ENCODE measurements at places on chromosomes 1 and 21.
A peak's percentile ranks its signal among the peaks of the same experiment; 100 is the strongest.

DNA sequence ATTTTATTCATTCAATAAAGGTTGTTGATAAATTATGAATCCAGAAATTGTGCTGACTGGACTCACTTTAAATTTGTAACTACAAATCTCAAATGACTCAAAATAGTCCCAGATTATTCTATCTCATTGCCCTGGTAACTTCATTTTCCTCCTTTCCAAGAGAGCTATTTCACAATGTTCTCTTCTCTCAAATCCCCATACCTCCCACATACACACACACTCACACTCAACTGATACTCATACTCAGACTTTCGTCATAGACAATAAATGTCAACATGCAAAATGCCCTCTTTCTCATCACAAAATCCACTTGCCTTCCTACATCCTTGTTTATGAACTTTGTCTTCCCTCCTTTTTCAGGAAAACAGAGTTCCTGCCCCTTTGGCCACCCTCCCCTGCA lies 33.3 kb downstream of the EXTL2 start:
- no peak for DNase-seq

GRCh38 chr1:148388260-148389026 lies 94.7 kb downstream of the PPIAL4G start:
- DNase-seq, result peak; percentile 1

DNA sequence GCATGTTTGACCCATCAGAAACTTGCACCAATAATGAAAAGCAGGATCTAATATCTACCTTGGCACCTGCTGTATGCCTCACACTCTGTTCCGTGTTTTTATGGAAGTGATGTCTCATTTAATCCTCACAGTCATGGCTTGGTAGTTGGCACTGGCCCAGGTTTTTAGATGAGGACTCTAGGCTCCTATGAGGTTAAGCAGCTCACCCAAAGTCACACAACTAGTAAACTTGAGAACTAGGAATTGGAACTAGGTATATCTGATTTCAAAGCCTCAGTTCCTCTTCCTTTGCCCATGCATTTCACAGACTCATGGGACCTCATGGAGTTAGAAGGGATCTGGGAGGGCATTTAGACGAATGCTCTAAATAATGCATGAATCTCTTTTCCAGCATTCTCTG lies 21.3 kb upstream of the TARBP1 start:
- DNase-seq, result no peak

GRCh38 chr1:20087668-20088067 lies 17.7 kb downstream of the PLA2G5 start:
- DNase-seq, result no peak

- DNase-seq, result no peak
These were observed 106.5 kb downstream of the PHTF1 start for GRCh38 chr1:113652771-113653170.

- DNase-seq, result no peak
These were observed 482.1 kb upstream of the RGS18 start for GRCh38 chr1:191675856-191676783.

- DNase-seq, result no peak
These were observed 74.9 kb downstream of the JAK1 start for GRCh38 chr1:64891448-64891825.

- no peak for DNase-seq
These were observed 81.2 kb upstream of the RALGPS2 start for GRCh38 chr1:178643831-178644230.

- DNase-seq, result no peak
These were observed 403.3 kb downstream of the KCTD3 start for GRCh38 chr1:215970406-215970805.

GRCh38 chr1:167273027-167273800 lies 52.5 kb downstream of the POU2F1 start:
- DNase-seq, result peak; percentile 87

- no peak for DNase-seq
These were observed 298.2 kb downstream of the SPATA17 start for GRCh38 chr1:217929213-217929885.

DNA sequence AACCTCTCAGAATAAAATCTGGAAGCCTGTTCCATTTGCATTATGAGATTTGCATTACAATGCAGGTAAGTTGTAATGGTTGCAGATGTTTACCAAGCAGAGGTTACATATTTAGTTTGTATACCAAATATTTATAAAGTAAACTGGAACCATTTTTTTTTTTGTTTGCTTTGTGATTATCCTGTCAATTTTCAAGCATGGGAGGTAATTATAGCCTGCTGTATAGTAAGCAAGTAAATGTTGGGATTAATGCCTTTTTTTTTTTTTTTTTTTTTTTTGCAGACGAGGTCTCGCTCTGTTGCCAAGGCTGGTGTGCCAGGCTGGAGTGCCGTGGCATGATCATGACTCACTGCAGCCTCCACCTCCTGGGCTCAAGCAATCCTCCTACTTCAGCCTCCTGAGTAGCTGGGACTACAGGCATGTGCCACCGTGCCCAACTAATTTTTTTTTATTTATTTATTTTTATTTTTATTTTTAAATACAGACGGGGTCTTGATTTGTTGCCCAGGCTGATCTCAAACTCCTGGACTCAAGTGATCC lies 21.0 kb downstream of the NFYC start:
- DNase-seq, result no peak

- no peak for DNase-seq
These were observed 6.1 kb downstream of the NPL start for GRCh38 chr1:182795563-182796228.

GRCh38 chr1:235683653-235684052 lies 34.1 kb upstream of the GNG4 start:
- no peak for DNase-seq

DNA sequence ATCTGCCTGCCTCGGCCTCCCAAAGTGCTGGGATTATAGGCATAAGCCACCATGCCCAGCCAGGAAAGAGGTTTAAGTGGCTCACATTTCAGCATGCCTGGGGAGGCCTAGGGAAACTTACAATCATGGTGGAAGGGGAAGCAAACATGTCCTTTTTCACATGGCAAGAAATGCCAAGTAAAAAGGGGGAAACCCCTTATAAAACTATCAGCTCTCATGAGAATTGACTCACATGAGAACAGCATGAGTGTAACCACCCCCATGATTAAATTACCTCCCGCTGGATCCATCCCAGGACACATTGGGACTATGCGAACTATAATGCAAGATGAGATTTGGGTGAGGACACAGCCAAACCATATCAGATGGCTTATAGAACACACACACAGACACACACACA lies 8.8 kb upstream of the KLHL12 start:
- DNase-seq, result no peak

DNA sequence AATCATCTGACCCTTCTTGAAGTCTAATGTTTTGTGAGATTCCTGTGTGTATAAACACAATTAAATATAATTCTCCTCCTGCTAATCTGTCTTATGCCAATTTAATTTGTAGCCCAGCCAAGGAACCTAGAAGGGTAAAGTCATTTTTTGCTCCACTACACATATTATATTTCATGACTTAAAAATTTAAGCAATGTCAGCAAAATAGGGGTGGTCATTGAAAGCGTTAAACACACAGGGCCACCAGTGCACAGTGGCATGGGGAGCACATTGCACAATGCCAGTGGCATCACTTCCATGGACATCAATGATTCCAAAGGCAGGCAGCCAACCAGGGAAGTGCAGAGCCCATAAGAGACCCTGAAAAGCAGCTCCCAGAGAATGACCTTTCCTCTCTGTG lies 166.1 kb downstream of the AJAP1 start:
- DNase-seq, result no peak

DNA sequence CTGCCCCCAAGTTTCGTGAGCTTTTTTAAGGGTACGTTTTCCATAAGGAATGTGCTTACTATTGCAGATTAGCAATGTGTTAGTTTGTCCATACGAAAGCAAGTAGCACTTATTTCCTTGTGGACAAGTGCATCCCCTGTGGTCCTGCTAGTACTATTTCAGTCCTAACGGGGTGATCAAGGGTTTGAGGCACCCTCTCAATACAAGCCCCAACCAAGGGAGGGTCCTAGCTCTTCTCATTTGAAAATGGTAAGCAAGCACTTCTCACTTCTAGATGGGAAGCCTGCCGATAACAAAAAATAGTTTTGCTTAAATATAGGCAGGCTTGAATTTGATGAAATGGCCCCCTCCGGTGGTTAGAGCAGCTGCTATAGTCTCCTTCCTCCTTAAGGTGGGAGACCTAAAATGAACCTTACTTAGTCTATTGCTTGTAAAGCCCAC lies 64.0 kb upstream of the HMCN1 start:
- no peak for DNase-seq

GRCh38 chr1:184406479-184406878 lies 19.6 kb downstream of the C1orf21 start:
- DNase-seq, result no peak

DNA sequence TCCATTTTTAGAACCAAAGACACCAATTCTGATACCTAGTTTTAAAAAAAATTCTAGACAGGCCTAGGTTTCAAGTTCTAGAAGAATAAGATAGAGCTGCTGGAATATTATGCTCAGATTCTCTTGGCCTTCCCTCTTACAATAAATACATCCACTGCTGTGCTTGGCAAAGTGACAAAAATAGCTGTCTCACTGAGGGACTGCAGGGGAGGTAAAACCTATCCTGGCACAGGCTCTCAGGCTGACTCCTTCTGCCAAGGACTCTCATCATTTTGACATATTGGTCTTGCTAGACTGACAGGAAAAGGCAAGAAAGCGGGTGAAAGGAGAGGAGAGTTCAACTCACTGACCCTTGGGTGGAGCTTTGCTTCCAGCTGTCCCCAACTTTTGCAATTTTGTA lies 197.0 kb upstream of the LHX8 start:
- DNase-seq, result no peak

GRCh38 chr1:45620588-45621500 lies 3.0 kb downstream of the CCDC17 start:
- no peak for DNase-seq

GRCh38 chr1:211258310-211258755 lies 833 bp upstream of the RCOR3 start:
- DNase-seq, result peak; percentile 19

DNA sequence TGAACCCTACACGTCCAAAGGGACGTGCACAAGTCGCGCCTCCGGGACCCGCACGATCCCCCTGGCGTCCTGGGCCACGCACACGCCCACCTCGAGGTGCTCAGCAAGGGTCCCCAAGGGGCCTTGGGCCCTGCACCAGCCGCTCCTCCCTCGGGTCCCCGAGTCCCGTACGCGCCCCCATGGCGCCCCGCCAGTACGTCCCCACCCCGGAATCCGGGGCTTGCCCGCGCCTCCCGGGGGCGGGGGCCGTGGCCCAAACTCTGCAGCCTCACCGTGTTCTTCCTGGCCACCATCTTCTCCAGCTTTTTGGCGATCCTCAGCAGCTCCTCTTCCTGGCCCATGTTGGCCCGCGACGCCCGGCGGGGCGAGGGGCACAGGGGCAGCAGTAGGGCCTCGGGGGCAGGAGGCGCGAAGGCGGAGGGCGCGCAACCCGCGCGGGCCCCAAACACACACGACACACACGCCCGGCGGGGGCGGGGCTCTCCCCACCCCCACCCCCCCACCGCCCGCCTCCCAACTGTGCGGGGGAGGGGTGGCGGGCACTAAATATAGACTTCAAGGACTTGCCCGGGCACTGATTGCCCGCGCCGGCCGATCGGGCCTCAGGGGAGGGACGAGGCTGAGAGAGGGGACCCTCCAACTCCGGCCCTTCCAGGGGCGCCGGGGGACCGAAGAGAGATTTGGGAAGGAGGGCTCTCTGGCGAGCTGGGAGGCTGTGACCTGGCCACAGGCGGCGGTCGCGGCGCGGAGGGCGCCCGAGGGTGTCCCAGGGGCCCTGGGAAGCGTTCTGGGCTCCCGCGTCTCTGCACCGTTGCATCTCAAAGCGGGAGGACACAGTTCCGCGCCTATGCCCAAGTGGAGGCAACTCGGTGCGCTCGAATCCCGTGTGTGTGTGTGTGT lies at the start of gene TCEA3:
Gene TCEA3 (minus strand): TSS at position 456 of the 900 bp plus-strand sequence. CDS start 115 bp downstream, at position 341.
- DNase-seq, result no peak

GRCh38 chr1:67537667-67538018 lies 107.4 kb upstream of the SERBP1 start:
- DNase-seq, result no peak

GRCh38 chr1:20725189-20726117 lies 7.0 kb downstream of the SH2D5 start:
- DNase-seq, result no peak

- DNase-seq, result no peak
These were observed 130.4 kb downstream of the TRABD2B start for GRCh38 chr1:47866601-47867437.

- DNase-seq, result no peak
These were observed 246.2 kb upstream of the ADGRL2 start for GRCh38 chr1:81554534-81554933.

DNA sequence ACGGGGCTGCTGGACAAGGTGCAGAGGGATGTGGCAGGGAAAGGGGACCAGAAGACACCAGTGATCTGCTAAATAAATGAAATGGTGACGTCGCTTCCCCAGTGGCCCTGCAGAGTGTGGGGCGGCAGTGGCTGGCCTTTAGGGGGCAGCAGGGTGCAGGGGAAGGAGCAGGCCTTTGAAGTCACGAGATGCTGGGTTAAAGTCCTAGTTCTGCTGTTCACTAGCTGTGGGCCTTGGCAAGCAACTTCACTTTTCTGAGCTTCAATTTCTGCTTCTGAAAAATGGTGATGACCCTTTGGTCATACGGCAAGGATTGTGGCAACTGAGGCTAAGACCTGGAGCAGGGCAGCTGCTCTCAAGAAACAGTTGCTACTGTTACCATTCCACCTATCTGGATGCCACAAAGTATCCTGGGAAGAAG lies 9.2 kb upstream of the GALE start:
- DNase-seq, result peak; percentile 7

- DNase-seq, result no peak
These were observed 7.0 kb downstream of the FOXD2 start for GRCh38 chr1:47444562-47445465.

DNA sequence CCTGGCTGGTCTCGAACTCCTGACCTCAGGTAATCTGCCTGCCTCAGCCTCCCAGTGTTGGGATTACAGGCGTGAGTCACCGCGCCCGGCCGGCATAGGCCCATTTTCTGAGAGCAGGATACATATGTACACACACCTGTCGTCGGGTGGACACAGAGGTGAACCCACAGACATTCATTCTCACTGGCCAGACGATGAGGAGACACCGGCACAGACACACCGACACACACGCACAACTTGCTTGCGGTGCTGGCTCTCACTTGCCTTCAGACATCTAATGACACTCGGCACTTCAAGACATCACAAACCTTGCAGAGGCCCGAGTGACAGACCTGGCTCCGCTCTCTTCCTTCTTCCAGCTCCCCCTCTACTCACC lies 579 bp downstream of the PTCH2 start:
- DNase-seq, result no peak

- DNase-seq, result no peak
These were observed 40.7 kb downstream of the SIPA1L2 start for GRCh38 chr1:232589111-232589811.

GRCh38 chr1:8586438-8586837 lies 231.0 kb downstream of the RERE start:
- DNase-seq, result no peak

DNA sequence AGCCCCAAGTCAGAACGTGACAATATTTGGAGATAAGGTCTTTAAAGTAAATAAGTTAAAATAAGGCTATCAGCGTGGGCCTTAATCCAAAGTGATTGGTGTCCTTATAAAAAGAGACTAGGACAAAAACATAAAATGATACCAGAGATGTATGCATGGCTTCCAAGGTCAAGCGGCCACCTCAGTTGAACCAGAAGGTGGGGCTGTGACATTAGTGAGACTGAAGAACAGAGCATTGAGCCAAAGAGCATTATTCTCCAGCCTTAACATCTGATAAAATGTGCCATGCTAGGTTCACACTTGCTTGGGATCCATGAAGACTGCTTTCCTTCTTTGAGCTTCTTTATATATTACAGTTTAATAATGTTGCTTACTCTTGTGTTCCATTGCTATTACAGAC lies 554.6 kb downstream of the PLA2G4A start:
- DNase-seq, result no peak

GRCh38 chr1:172724765-172725613 lies 66.1 kb downstream of the FASLG start:
- no peak for DNase-seq
